ENCODE measurements at places on chromosomes 11 and 22.

- DNase-seq: no peak
These were observed 3.7 kb downstream of the POLR2F start for GRCh38 chr22:37957232-37957631.

DNA sequence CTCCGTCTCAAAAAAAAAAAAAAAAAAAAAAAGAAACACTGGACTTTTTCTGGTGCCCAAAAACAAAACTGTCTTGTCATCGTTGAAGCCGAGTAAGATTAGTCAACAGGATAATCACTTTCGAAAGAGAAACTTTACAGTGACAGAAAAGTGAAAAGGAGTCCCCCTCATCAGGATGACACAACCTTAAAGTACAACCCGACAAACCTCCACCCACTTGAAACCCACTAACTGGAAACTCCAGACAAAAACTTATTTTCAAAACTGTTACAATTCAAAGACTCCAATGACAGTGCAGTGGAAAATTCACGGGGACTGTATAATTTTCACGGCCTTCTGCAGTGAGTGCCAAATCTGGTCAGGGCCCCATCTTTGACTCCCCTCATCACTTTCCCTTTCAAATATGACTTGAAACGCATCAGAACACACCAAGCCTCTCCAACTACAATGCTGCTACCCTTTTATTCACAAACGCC lies 1.3 kb downstream of the DENND5A start:
- no peak for DNase-seq

DNA sequence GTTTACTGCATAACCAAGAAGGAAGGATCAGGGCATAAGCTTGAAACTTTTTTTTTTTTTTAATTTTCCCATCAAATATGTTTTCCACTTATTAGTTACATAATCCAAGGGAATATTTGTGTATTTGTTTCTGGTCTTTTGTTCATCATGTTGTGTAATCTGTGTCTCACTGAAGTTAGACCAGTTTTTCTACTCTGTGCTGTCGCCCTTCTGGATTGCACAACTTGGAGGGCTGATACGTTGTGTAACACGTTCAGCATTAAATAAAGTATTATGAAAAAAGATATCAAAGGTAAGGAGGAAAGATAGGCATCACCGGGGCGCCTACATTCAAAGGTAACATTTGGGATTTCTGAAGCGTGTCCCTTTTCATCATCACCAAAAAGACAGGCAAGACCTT lies 3.3 kb upstream of the E2F8 start:
- no peak for DNase-seq

- no peak for DNase-seq
These were observed 942.5 kb downstream of the JRKL start for GRCh38 chr11:97332271-97332670.

GRCh38 chr11:113907681-113908080 lies 3.1 kb downstream of the HTR3B start:
- DNase-seq: no peak

GRCh38 chr11:121441521-121441920 lies 10.6 kb upstream of the SORL1 start:
- no peak for DNase-seq

- no peak for DNase-seq
These were observed 669 bp upstream of the BCR start for GRCh38 chr22:23179381-23180299.

GRCh38 chr22:17941471-17942406 lies 82.6 kb downstream of the MICAL3 start:
- no peak for DNase-seq

- peak; percentile 92 for DNase-seq
These were observed 27.3 kb downstream of the SLC1A2 start for GRCh38 chr11:35391922-35392688.

DNA sequence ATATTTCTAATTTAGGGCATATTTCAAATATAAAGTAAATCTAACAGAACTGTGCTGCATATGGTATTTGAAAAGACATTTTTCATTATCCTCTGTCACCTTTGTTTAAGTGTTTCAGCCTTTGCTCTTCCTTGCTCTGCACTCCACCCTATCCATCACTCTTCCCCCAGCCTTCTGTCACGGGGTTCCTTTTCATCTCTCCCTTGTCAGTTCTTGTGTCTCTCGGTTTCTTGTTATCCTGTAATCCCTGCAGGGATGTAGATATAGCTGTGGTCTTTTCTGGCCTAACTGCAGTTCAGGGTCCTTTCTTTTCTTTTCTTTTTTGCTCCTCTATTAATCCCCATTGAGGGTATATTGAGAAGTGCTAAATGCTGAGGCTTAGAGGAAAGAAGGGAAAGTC lies 261.9 kb downstream of the DCDC1 start:
- no peak for DNase-seq

GRCh38 chr11:102046841-102047240 lies 396 bp upstream of the CFAP300 start:
- no peak for DNase-seq

- DNase-seq: peak; percentile 15
These were observed 610.0 kb upstream of the CADM1 start for GRCh38 chr11:116114198-116114651.

- DNase-seq: no peak
These were observed 15.9 kb upstream of the HYLS1 start for GRCh38 chr11:125871391-125872137.

GRCh38 chr11:114040706-114041211 lies 18.8 kb upstream of the ZBTB16 start:
- DNase-seq: no peak

GRCh38 chr22:41106122-41106968 lies 14.0 kb downstream of the EP300 start:
- DNase-seq: no peak

DNA sequence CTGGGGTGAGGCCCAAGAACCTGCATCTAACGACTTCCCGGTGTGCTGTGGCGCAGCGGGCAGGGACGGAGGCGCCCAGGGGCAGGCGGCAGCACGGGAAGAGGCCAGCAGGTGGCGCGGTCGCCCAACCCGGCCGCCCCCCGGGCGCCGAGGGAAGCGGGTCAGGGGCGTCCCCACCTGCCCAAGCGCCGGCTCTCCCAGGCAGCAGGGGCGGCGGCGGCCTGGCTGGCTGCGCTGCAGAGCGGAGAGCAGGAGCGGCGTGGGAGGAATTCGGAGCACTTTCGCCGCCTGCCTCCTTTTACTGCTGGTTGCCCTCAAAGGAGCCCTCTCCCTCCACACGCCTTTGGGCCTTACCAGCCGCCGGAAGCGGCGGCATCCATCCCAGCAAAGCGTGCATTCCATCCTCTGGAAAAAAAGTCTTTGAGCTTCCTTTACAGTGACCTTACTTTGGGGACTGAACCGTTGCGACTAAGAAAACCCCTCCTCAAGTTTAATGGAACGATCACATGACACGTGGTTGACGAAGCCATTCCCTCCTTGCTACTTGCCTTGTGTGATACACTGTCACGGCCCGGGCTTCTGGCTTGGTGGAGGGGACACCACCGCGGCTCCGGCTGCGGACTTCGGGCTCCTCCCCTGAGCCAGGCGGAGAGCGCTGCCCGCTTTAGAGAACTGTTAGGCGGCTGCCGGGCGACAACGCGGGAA lies 106.8 kb upstream of the CLMP start:
- DNase-seq: peak; percentile 81

GRCh38 chr11:97231231-97231630 lies 841.4 kb downstream of the JRKL start:
- no peak for DNase-seq

DNA sequence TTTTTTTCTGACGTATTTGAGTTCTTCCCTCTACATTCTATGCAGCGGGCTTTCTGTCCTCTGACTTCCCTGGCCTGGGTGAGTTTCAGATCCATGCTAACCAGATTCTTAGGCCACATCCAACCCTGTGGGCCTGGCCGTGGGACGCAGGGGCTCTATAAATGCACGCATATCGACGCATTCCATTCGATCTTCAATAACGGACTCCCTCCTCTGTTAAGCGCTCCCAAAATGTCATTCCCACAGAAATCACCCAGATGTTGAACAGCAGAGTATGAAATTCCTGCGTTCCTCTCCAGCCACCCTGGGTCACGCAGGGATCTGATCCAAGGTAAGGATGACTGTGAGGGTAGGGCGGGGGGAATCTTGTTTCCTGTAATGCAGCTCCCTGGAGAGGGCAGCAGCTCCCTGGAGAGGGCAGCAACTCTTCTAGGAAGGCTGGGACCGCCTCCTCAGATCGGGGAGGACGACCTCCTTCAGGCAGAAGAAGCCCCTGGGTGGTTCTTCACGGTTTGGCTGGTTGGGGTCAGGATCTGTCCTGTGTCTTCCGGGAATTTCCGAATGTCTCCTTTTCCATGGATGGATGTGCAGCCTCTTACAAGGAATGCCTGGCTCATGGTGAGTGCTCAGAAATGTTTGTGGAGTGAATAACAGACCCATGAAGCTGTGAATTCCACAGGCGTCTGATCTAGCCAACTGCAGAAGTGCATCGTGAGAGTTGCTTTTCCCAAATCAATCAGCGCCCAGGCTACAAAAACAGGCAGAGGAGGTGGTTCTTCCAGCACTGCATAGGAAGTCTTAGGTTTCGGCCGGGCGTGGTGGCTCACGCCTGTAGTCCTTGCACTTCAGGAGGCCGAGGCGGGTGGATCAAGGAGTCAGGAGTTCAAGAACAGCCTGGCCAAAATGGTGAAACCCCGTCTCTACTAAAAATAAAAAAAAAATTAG lies 12.2 kb downstream of the MRGPRD start:
- no peak for DNase-seq

GRCh38 chr22:35154937-35155387 lies 89.0 kb downstream of the ISX start:
- no peak for DNase-seq

DNA sequence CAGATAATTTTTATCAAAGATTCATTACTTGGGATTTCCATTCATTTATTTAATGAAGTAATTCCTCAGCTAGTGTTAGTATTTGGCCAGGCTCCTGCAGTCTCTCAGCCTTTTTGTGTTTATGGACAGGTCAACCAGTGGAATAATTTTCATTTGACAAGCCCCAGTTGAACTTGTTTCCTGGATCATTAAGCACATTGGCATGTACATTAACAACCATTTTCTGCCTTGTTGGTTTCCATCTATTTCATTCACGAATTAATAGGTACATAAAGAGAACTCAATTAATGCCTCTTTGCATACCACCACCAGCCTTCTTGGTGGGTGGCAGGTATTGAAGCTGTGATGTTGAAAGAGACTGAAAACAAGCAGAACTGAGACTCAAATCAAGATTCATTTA lies 745.2 kb downstream of the KCNA4 start:
- no peak for DNase-seq

DNA sequence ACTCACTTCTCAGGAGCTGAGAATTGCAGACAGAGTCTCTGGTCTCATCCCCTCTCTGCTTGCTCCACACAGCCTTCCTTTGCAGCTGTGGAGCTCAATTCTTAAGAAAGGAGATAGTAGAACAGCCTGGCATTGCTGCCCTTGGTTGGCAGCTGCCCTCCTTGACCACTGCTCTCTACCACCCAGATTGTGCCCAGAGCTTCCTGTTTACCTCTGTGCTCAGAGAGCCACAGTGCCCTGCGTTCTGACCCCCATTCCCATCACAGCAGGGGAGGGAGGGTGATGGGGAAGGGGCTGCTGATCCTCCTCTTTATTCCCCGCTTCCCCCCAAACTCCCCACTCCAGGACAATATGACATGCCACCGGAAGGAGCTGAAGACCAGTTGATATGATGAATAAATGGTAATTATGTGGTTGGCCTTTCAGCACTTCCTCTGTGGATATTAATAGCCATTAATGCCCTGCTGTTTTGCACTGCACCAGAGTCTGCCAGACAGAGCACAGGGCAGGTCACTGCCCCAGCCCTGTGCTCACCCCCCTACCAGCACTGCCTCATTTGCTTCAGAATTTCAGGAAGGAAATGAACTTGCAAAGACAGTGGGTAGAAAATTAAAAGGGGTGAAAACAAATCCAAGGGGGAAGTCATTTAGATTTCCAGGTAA lies 426.8 kb upstream of the CADM1 start:
- no peak for DNase-seq

DNA sequence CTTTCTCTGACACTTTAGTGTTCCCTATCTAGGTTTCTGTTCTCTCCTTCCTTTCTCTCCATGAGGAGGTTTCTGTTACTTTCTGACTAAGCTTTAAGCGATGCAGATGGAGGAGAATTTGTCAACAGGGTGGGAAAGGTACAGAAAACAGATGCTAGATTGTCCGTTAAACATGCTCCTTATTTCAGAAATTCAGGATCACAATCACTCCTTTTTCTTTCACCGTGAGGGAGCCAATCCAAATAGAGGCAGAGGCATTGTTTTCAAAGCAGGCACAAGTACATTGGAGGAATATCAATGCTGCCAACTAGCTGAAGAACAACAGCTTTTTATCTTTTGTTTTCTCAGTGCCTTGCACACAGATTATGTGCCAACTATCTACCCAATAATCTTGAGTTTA lies 215.7 kb upstream of the FOLH1 start:
- no peak for DNase-seq

- DNase-seq: no peak
These were observed 39.6 kb downstream of the BUD13 start for GRCh38 chr11:116733043-116733755.

DNA sequence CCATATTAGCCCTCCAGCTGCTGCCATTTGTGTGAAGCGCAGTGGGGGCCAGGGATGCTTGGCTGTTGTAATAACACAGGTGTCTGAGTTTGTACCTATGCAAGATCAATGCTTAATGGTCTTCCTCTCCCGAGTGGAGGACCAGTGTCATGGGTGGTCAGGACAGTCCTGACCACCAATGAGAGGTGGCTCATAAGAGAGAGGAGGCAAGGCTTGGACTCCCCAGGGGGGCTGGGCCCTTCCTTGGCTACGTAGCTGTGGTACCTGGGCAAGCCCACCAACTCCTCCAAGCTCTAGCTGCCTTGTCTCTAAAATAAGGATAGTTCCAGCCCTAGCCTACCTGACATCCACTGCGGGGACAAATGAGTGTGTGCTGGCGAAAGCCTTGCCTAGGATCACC lies 79.2 kb downstream of the OSBP2 start:
- no peak for DNase-seq

DNA sequence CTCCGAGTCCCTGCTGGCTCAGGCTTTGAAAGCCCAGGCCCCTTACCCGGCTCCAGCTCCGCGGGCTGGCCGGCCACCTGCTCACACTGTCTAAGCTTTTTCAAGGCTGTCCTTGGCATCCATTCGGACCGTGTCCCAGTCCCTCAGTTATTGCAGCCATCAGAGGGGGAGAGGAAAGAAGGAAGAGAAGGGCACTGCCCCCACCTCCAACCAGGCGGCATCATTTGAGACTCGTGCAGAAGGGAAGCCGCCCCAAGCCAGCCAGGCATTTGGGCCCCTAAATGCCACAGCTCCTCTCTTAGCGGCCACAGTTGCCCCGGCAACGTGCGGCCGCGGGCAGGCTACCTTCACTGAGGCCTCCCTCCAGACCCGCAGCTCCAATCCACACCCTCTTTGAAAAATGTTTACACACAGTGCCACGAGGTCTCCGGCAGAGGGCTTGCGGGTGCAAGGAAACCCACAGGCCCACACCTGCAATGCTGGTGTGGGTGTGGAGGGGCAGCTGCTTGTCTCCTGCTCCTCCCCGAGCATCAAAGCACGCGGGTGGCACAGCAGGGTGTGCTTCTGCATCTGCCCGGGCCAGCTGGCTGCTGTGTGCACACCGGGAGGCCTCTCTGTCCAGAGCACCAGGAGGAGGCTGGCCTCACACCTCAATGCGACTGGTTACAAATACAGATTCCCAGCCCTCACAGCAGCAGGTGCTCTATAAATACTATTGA lies 124.4 kb downstream of the CTTN start:
- DNase-seq: no peak

Data from left forelimb (tissue), 1 donor.